CD4-positive, alpha-beta memory T cell (primary cell): ENCODE measurements at places on chromosomes 2 and 18.
A peak's percentile ranks its signal among the peaks of the same experiment; 100 is the strongest.

DNA sequence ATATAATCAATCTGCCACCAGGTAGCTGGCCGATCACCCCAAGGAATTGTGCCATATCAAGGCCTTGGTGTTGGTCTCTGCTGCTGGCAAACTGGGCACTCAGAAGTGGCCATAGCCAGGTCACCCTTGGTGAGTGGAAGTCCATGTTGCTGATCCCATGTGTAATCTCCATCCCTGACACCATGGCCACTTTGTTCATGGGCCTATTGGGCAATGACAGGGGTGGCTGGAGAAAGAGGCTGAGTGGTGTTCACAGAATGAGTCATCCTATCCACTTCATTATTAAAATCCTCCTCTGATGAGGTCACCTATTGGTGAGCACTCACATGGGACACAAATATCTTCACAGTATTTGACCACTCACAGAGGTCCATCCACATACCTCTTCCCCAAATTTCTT lies 26.7 kb upstream of the CD226 start:
- DNase-seq, result no peak

- no peak for DNase-seq
These were observed 169.0 kb downstream of the EIPR1 start for GRCh38 chr2:3208591-3208990.

DNA sequence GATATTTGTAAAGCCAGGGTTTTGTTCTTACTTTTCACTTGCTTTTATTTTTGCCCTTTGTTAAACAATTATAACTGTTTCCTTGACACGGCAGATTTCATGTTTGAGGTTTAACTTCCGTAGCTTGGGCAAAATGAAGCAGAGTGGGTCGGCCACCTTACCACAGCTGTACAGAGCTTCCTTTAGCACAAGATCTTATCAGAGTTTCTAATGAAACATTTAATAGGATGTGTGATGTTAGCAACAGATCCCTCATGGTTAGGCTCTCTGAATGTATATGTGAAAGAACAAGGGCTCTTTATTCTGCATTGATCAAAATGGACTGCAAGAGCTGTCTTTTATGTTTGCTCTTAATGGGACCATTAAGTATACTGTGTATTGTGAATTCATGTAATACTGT lies 22.3 kb downstream of the RNF125 start:
- DNase-seq, result peak; percentile 75

- no peak for DNase-seq
These were observed 33.8 kb downstream of the RTP5 start for GRCh38 chr2:241903121-241904010.

DNA sequence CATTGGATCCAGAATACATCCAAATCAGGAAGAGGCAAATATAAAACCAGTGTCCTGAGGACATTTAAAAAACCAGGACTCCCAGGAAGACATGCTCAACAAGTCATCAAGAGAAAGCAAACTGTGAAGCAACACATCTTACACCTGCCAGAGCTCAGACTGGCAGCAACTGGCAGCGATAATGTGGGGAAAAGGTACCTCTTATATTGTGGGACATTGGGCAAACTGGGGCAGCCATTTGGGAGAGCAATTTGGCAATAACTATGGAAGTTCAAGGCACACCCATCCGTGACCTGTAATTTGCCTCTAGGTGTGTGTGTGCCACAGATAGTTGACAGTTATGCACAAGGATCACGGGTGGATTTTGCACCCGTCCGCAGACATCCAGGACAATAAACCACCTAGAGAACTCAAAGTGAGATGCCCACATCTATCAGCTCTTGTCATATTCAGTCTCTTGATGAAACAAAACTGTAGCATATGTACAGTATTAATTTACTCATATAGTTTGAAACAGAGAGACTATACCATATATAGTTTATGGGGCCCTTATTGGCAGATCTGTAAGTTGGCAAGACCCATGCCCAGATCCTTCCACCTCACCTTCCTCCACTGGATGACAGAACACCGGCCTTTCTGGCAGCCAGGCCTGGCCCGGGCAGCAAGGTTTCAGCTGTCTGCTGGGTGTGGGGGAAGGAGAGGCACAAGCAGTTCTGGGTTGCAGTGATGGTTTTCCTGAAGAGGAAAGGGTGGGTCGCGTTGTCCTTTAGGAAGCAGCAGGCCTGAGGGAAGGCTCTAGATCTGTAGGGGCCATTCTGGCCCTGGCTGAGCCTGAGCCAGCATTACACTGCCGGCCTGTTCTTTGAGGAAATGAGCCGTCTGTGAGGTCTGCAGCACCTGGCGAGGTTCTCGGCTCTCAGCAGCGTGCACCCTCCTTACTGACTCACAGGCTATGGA lies 18.8 kb downstream of the HJURP start:
- DNase-seq, result no peak

DNA sequence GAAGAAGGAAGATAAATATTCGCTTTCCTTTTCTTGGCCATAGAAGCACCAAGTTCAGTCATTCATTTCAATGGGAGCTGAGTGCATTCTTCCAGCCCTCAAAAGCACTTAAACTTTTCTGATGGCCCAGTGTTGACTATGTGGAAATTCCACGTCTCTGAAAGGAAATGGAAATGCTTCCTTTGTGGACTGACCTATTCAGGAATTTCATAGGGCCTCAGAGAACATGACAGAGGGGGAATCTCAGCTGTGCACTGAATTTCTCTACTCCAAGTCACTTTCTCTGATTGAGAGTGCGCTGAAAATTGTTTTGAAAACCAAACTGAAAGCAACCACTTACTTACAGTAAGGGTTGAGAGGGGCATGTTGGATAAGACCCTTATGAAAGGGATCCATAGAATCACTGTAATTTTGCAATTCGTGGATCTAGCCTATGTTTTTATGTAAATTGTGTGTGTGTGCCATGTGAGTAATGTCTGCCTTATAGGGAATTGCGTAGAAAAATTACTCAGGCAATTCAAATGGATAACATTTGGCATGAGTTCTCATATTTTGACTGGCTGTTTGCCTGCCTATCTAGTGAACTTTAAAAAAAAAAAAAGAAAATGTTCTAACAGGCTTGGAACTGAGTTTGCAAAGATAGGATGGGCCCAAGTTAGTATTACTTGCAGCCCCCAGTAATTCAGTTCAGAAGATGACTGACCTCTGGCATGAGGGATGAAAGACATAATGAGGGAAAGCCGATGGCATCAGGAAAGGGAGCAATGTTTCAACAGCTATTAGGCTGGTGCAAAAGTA lies 437.0 kb downstream of the PTPRM start:
- no peak for DNase-seq

DNA sequence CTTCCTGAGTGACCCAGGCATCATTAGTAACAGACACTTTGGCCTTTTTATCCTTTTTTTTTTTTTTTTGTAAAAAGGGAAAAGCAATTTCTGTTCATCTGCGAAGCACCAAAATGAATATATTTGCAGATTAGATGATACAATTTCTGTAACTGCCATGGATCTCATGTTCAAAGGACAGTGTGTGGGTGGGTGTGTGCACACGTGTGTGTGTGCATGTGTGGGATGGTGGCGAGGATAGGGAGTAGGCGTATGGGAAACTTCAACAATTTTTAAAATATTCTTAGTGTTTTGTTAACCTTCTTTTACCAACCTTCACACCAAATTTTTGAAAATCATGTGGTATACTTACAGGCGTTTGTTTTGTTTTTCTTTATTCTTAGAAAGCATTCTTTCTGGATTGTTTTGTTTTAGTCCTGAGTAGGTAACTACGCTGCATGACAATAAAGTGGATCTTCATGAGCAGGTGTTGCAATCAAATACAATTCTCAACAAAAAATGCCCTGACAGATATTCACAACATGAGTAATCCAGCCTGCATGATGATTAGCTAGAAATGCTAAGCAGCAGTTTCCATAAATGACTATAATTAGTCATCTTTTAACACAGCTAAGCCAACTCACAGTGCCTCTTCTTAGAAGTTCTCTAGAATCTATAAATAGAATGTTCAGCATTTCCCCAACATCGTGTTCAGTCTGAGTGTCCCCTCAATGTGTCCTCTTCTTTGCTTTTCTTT lies 53.5 kb upstream of the RMDN2 start:
- DNase-seq, result no peak

GRCh38 chr2:237096201-237096600 lies 10.5 kb downstream of the COPS8 start:
- no peak for DNase-seq

DNA sequence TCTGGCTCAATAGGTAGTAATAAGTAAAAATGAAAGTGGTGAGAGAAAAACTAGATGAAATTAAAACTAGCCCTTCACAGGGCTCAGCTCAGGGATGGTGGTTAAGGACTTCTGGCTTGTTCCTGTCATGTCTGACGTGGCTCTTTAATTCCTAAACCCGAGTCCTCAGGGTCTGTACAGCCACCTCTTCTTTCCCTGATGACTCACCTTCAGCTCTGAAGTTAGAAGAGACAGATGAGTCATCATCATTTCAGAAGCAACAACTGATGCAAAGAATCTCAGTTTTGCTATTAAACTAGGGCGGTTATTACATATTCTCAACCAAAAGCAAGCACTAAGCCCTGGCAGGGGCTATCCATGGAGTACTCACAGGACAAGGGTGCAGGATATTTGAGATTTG lies 24.0 kb upstream of the ITGB6 start:
- DNase-seq, result no peak

DNA sequence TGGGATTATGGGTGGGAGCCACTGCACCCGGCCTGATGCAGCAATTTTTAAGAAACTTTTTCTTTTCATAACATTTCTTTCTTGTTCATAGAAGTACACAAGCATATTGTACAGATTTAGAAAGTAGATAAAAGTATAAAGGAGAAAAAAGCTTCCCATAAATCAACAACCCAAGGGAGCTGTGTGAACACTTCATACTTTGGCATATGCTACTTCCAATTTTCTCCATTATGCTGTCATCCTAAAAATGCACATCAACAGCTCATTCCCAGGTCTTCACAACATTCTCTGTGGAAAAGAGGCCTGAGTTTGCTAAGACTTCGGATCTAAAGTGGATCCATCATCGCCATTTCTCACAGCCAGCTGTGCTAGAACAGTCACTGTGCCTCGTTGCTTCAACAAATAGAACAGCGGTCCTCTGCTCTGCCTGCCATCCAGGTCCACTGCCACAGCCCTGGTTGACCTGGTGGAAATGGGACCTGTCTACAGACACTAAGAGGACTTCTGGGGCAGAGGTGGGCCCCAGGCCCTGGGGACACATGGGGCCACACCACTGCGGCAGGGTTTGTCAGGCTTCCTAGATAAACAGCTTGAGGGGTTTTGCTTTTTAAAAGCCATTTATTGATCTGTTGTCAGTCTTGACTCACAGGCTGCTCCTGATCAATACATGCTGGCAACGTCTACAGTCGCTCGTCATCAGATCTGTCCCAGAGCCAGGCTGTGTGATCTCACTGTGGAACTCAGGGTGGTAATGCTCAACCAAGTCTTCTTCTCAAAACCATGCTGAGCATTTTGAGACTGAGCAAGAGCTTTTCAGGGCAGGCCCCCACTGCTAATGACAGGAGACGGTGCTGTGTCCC lies 72.7 kb upstream of the MGAT4A start:
- no peak for DNase-seq

GRCh38 chr2:170375192-170375591 lies 197.2 kb downstream of the MYO3B start:
- DNase-seq, result no peak

DNA sequence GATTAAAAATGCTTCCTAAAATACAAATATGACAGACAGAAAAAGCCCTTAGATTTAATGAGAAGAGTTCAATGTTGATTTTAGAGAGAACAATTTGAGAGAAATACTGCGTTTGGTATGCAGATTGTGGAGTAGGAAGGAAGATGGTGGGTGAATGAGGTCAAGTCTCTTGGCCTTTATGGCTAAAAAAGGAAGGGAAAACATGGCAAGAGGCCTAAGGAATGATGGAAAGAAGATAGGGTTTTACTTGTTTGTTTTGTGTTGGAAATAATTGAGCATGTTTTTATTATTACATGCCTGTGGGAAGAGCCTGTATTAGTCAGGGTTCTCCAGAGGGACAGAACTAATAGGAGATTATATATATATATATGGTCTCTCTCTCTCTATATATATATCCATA lies 318.1 kb downstream of the TRIB2 start:
- no peak for DNase-seq

DNA sequence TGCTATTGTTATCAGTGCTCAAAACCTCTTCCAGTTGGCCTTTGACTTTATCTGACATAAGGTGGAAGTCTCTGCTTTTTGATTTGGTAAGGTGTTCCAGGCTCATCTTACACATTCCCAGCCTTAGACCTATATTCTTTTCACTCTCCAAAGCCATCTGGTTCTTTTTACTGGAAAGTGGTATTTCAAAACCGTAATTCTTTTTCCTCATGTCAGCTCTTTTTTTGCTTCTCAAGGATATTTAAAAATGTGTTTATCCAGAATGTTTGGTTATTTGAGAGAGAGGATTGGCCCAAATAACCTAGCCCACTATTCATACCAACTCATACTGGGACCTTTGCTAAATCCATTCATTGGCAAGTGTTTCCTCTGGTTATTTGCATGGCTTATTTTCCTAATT lies 411.2 kb upstream of the PIK3C3 start:
- no peak for DNase-seq

GRCh38 chr18:34953212-34953611 lies 88.0 kb upstream of the MAPRE2 start:
- DNase-seq, result no peak

GRCh38 chr2:49241501-49241900 lies 87.2 kb upstream of the FSHR start:
- no peak for DNase-seq

- no peak for DNase-seq
These were observed 242.5 kb downstream of the SH3BP4 start for GRCh38 chr2:235194351-235194750.

GRCh38 chr2:127422559-127423477 lies 4.6 kb downstream of the PROC start:
- DNase-seq, result peak; percentile 21

- DNase-seq, result no peak
These were observed 446.8 kb upstream of the GCFC2 start for GRCh38 chr2:76157531-76157930.

DNA sequence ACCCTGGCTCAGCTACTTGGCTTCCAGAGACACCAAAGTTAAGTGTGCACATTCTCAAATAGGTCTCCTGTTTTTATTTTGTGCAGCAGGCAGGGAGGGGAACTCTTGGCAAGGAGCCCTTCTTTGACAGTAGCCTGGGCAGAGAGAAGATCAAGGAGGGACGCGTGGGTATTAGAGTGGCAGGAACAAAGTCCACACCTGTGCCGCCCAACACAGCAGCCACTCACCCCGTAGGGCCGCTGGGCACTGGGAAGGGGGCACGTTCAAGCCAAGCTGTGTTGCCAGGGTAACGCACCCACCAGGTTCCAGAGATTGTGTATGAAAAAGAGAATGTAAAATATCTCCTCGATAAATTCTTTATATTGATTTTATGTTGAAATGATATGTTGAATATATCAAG lies 229.3 kb upstream of the AGAP1 start:
- no peak for DNase-seq

GRCh38 chr18:23550898-23551297 lies 35.4 kb downstream of the NPC1 start:
- DNase-seq, result no peak

- no peak for DNase-seq
These were observed 60.2 kb downstream of the E2F6 start for GRCh38 chr2:11405599-11406266.
